ENCODE measurements at places on chromosomes 4 and X.

GRCh38 chrX:135982860-135983259 is 2.4 kb upstream of the SLC9A6 start:
- DNase-seq, result no peak

DNA sequence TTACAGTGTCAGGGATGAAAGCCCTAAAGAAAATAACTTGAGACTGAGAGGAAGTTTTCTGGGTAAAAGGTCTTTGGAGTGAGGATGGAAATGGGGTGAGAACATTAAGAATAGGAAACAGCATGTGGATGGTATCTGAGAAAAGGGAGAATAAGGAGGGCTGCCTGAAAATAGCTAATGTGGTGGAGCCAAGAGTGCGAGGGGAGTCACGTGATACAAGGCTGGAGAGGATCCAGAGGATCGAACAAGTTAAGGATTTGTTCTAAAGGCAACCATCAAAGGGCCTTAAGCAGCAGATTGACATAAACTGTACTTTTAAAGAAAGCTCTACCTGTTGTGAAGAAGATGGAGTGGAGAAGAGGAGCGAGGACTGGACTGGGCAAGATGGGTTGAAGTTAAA is 347.4 kb upstream of the AGA start:
- DNase-seq, result no peak

DNA sequence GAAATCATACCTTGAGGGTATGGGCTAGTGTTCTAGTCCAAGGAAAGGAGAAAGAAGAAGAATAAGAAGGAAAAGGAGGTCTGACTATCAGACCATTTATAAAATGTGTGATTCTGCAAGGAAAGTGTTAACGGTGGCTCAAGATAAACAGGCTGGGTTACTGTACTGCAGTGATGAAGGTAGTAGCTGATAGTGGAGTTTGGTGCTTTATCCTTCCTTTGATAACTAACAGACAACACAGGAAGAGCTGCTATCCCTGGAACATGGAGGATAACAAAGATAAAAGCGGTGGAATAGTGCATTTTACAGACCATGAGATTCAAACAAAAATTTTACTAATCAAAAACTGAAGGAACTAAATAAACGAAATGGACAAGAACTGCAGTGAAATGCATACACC is 2.6 kb downstream of the UNC5C start:
- no peak for DNase-seq

- DNase-seq, result no peak
These were observed 29.7 kb upstream of the HPSE start for GRCh38 chr4:83364312-83364711.

DNA sequence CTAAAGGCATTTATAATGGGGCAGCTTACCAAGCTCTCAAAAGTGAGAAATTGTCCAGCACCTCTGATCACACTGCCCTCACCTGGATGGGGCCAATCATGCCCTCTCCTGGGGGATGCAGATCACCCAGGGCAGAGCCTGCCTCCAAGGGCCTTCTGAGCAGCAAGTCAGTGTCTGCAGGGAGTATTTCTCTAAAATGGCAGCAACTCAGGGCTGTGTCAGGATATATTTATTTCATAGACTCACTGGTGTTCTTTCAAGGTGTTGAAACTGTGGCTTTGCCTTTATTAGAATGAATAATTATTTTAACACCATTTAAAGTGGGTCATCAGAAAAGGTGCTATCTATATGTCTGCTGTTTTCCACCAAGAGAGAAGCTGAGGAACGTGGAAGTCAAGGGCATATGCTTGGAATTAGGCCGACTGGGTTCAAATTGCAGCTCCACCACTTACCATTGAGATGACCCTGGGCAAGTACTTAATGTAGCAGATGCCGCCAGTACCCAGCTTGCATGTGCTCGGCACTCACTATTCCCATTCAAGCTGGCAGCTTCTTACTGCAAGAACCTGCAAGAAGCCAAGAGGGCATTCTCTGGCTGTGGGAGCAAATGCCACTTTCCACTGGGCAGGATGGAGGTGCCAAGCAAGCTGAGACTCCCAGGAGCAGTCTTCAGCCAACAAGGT is 590.0 kb downstream of the BCOR start:
- no peak for DNase-seq

DNA sequence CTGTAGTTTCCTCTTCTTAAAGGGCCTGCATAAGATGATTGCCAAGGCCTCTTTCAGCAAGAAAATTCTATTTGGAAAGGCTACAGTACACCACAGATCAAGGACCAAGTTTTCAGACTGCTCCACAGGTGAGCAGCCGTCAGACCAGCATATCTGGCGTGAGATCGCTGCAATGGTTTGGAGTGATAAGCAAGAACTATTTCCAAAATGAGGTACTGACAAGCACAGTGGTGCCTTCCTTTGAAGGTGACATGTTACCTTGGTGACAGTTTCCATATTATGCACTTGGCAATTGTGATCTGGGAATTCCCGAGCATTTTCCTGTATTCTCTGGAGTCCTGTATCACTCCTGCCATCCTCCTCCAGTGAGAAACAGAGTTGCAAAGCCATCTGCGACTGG is 7.3 kb upstream of the TMEM150C start:
- no peak for DNase-seq

DNA sequence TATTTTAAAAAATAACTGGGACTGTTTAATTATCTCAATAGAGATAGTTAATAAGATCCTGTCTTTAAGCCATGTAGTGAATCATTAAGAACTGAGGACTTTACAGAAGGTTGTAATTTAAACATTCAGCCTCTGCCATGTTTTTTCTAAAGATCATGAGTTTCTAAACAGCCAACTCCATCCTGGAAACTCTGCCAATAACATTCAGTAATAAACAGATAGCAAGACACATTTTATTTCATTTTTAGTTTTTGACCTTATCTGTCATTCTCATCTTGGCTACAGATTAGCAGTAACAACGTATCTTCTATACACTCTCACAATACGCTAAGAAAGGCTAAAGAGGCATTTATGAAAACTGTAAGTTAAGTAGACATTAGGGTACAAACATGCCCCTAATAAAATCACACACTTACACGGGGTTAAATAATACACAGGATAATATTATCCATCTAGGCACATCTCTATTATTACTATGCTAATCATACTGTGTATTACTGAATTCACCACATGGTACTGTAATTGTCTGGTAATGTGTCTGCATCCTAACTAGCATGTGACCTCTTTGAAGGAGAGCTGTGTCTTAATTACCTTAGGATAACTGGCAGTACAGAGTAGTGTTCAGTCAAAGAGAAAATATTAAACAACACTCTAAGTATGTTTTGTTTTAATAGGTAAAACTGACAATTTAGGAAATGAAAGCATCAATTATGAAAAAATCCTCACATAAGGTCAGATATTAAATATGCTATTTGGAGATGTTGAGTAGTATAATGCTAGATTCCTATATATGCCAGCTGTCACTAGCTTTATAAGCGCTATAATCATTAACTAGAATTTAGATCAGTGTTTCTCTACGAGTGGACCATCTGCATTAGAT is 122.4 kb upstream of the NAP1L5 start:
- DNase-seq, result no peak

DNA sequence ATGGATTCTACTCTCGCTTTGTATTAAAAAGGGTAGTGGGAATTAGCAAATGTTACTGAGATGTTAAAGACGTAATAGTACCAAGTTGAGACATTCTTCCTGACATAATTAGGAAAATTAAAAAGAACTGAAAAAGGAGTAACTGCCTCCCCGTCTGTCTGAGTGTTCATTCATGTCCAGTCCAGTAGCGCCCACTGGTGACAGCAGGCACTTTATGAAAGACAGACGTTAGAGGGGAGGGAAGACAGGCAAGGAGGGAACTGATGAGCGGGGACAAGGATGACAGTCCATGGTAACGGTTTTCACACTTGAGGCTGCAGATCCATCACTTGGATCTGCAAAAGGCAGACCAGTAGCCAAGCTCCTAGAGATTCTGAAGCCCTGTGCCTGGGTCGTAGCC is 326.7 kb downstream of the STK32B start:
- DNase-seq, result no peak

GRCh38 chr4:60396341-60397049 is 803.6 kb upstream of the ADGRL3 start:
- no peak for DNase-seq

DNA sequence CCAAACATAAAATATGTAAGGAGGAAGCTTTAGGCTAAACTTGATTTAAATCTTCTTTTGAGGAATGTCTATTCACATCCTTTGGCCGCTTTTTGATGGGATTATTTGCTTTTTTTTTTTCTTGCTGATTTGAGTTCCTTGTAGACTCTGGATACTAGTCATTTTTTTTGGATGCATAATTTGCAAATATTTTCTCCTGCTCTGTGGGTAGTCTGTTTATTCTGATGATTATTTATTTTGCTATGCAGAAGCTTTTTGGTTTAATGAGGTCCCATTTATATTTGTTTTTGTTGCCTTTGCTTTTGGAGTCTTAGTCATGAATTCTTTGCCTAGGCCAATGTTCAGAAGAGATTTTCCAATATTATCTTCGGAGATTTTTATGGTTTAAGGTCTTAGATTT is 144.9 kb downstream of the MAGEC2 start:
- no peak for DNase-seq

GRCh38 chrX:119272882-119273419 is 36.9 kb downstream of the PGRMC1 start:
- DNase-seq, result no peak

GRCh38 chr4:182711211-182711610 is 206.0 kb downstream of the DCTD start:
- DNase-seq, result no peak

DNA sequence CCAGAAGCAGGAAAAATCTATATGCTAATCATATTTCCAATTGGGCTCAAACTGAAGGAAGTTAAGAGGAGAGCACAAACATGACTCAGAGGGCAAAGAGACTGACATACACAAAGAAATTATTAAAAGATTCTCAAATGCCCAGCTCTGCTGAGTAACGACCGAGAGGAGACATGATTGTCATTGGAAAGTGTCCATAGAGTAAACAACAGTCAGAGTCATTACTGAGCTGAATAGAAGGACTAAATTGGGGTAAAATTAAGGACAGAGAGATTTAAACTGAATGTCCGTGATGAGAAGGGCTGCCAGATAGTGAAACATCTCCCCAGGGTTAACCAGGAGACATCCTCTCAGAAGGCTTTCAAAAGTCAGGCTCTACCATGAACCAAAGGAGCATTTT is 111.2 kb upstream of the GALNT7 start:
- no peak for DNase-seq

DNA sequence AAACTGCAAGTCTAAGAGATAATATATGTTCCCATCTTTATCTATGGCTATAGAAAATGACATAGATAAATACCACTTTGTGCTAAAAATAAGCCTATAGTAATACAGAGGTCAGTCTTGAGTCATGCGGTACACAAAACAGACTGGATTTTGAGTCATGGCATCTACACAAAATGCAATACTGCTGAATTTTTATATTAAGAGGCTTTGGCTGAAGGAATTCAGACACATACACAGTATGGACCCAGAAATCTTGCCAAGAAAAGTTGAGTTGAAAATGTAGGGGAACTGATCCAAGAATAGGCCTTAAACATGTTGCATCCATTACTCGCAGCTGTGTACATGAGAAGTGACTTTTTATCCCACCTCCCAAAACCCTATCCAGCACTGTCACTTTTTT is 184.4 kb downstream of the TENM3 start:
- DNase-seq, result no peak

- DNase-seq, result no peak
These were observed 56.4 kb downstream of the STARD8 start for GRCh38 chrX:68703846-68704245.

- no peak for DNase-seq
These were observed 100.9 kb upstream of the WDFY3 start for GRCh38 chr4:85067342-85067741.

GRCh38 chr4:122806981-122807679 is 19.5 kb upstream of the FGF2 start:
- DNase-seq, result no peak

DNA sequence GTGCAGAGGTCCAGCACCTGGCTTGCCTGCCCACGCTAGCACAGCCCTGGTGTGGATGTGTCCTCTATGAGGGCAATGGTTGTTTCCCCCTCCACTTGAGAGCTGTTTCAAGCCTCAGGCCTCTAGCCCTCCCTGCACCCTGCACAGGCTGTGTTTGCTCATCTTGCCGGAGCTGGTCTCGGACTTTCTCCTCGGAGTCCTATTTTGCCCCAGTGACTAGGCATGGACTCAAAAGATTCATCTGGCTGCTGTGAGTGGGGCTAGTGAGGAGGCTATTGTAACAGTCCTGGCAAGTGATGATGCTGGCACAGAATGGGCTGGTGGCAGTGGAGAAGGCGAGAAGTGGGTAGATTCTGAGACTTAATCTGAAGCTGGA is 5.8 kb downstream of the FOXP3 start:
- no peak for DNase-seq

- DNase-seq, result no peak
These were observed 18.0 kb downstream of the PPEF1 start for GRCh38 chrX:18725310-18725943.

DNA sequence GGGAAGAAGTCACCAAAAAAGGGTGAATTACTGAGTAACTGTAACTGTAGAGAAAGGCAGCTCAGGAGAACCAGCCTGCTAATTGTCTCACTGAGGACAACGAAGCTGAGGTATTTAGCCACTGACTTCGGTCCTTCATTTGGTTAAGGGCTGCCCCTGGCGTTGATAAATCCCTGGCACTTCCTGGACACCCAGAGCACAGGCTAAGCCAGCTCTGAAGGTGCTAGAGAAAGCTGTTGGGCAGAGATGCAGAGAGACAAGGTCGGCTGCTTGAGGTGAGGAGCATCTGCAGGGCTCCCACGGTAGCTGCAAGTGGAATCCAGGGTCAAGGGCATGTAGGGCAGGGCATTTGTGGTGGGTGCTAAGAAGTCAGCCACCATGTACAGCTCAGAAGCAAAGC is 33.4 kb upstream of the AP1S2 start:
- no peak for DNase-seq

DNA sequence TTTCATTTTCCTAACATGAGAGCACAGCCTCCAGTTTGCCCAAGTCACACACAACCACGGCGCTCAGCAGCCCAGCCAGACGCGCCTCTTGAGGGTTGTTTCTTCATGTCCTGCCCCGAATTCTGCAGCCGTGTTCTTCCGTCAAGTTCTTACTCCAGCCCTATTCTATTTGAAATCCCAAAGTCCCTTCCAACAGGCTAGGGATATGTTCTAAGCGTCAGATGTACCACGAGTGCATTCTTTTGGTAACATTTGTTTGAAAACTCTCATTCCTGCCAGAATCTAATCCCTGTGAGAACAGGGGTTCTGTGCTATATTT is 23.1 kb downstream of the ACSL1 start:
- DNase-seq, result no peak

DNA sequence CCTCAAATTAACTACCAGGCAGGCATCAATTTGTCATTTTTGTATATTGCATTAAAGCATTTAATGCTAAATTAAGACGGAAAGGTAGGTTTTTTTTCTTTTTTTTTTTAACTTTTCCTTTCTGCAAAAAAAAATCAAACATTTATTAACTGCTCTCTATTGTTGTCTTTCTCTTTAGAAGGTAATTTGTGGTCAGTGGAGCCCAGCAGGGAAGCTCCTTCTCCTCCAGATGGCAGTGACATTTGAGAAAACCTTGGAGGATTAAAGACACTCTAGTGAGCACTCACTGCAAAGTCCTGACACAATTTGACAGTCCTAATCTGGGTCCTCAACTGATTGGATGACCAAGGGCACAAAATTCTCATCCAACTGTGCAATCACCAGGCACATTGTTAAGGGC is 102.4 kb downstream of the SLIT2 start:
- DNase-seq, result no peak

All from left renal cortex interstitium (tissue), 4 donors.